ENCODE measurements at places on chromosomes 4 and X. TPM values are rescaled to one million over a fixed set of nuclear protein-coding genes. Genes with fewer than 3 reads are reported as not detected.

DNA sequence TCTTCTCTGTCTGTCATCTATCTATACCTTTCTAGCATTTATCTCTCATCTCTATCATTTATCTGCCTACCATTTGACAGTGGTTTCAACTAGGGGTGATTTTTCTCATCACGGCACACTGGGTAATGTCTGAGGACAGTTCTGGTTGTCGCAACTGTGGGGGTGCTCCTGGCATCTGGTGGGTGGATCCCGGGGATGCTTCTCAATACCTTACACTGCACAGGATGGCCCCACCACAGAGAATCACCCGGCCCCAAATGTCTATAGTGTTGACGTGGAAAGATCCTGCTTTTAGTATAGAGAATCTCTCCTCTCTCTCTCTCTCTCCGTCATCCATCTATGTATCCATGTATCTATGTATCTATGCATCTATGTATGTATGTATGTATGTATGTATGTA lies 7.2 kb downstream of the P2RY8 start:
- DNase-seq = no peak

DNA sequence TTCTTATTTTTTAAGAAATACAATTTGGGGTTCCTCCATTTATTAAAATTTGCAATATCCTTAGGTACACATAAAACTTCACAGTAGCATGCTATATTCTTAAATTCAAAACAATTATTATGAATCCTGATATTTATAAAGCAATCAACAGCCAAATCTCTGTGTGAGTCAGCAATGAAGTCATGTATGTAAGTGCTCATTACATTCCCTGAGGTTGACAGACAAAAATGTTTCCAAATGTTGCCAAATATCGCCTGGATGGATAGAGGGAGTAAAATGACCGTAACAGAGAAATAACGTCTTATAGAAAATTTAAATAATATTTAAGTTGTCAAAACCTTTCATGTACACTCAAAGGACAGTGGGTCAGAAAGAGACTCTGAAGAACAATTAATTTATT lies 220.0 kb downstream of the PCDH18 start:
- DNase-seq = no peak

- DNase-seq = no peak
Observed at GRCh38 chr4:104210420-104210819, 284.3 kb downstream of the CXXC4 start.

DNA sequence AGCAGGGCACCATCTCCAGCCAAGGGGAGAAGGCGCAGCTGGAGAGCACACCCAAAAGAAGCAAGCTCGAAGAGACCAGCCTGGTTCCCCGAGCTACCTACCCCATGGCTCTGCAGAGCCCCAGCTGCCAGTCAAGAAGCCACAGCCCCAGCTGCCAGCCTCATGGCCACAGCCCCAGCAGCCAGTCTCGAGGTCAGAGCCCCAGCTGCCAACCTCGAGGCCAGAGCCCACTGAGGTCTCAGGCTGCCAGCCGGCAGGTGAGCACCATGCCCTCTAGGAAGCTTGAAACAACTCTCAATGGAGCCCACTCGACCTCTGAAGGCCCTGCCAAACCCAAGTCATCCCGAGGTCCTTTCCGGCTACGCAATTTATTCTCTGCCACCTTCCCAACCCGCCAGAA lies 27.0 kb upstream of the PRPS1 start:
- no peak for DNase-seq

DNA sequence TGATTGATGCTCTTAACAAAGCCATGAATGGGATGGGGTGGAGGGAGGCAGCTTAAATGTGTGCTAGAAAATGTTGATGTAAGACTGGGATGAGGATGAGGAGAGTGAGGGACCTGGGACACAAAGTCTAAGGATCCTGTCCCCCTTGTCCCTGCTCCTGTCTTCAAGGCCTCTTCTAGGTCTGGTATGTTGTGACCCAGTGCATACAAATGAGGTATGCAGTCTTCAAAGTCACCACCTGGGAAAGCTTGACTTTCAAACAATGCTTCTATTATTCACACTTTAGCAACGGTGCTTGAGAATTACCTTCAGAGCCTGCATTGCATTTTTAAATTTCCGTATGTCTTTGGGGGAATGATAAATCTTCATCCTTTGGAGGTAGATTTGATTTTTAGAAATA lies 88.4 kb upstream of the SLC34A2 start:
- DNase-seq = no peak

DNA sequence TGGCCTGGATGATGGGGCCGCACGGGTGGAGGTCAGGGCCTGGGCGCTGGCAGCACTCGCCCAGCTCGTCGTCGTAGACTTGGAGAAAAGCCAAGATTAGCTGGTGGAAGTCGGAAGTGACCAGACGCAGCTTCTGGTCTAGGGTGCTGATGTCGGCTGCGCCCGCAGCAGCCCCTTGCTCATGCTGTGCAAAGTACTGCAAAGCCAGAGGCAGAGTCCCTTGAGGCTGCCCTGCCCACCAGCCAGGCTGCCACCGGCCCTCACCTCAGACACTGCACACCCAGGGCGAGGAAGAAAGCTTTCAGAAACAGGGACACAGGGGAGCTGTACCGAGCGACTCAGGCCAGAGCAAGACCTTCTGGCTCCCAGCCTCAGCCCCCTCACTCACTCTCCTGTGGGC lies 9.7 kb upstream of the TREX2 start:
- no peak for DNase-seq

- no peak for DNase-seq
Observed at GRCh38 chrX:120604361-120604782, 471 bp downstream of the MCTS1 start.

- DNase-seq = no peak
Observed at GRCh38 chrX:49106296-49106695, 17.2 kb downstream of the GPKOW start.

DNA sequence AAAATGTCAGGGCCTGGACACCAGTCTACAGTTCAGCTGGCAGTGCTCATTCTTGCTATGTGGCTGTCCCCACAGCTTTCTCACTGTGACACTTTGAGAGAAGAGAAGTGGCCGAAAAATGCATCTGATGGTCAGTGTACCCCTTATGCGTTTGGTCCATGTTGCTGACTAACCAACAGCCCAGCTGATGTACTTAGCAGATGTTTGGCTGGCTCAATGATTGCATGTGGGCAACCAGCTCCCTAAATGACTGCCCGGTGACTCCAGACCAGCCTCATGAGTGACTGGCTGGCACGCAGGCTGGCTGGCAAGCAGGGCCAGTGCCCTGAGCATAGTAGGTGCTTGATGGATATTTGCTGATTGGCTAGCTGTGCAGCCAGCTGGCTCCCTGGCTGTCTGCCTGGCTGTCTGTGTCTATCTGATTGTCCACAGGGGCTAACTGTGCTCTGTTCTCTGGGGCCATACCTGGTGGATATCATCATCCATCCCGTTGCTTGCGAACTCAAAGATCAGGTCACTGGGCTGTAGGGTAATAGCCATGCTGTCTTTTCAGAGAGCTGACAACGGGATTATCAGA lies 29.4 kb downstream of the ELF4 start:
- no peak for DNase-seq

- DNase-seq = no peak
Observed at GRCh38 chrX:66163447-66163846, 600 bp upstream of the HEPH start.

DNA sequence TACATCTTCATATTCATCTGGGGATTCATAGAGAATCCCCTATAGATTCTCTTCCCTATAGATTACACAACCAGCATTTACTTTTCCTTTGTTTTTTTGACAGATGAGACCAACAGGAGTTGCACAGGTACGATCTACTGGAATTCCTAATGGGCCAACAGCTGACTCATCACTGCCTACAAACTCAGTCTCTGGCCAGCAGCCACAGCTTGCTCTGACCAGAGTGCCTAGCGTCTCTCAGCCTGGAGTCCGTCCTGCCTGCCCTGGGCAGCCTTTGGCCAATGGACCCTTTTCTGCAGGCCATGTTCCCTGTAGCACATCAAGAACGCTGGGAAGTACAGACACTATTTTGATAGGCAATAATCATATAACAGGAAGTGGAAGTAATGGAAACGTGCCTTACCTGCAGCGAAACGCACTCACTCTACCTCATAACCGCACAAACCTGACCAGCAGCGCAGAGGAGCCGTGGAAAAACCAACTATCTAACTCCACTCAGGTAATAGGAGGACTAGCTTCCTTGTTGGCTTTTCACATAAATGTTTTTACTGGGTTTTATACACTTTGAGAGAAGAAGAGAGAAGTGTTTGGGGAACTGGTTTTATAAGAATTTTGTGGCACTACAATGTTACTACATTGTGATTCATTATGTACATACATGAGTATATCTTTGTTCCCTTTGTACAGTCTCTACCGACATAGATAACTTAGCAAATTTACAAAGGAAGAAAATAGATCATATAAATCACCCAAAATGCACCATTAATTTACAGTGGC lies 137.2 kb downstream of the DIPK2B start:
- DNase-seq = no peak

DNA sequence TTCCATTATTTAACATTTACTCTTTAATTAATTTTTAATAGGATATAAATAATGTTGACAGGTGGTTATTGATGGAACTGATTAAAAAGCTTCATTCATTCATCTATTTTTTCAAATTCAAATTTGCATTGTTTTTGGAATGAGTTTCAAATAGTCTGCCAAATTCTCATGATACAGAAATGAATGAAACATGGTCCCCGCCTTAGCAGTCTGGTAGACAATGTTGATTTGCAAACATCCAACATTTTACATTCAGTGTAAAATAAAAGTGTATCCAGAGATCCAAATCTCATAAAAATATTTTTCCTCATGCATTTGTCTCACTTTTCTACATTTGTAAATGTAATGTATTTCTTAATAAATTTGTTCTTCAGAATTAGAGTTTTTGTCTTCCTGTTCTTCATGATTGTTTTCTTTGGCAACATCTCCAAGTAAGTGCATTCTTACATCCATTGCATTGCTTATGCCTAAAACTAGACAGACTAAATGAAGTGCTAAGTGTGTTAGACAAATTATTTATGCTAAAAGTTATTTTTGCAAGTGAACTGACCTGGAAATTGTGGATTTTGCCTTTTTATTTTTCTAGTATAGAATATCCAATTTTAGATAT lies 142.3 kb downstream of the PCDH18 start:
- DNase-seq = no peak

GRCh38 chr4:10655968-10656367 lies 28.6 kb downstream of the CLNK start:
- DNase-seq = no peak

GRCh38 chr4:47534772-47535171 lies 49.7 kb downstream of the ATP10D start:
- DNase-seq = no peak

DNA sequence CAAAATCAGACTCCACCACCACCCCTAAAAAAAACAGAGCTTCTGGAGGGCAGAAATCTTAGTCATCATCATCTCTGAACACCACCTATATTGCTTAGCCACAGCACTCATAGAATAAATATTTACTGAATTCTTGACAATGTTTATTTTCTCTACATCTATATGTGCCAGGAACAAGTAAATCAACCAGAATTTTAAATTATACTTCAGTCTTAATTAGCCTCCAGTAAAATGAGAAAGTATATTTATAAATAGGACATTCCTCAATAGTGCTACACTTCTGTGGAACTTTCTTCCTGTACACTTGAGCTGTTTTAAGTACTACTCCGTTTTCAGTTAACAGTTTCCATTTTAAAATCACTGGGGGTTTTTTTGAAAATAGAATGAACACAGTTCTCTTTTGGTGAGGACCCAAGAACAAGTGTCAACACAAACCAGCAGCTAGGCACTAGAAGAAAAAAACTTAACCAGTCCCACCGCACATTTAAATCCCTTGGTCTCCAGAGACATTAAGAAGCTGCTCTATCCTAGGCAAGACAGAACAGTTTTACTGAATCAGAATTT lies 25.5 kb downstream of the SMIM14 start:
- no peak for DNase-seq

DNA sequence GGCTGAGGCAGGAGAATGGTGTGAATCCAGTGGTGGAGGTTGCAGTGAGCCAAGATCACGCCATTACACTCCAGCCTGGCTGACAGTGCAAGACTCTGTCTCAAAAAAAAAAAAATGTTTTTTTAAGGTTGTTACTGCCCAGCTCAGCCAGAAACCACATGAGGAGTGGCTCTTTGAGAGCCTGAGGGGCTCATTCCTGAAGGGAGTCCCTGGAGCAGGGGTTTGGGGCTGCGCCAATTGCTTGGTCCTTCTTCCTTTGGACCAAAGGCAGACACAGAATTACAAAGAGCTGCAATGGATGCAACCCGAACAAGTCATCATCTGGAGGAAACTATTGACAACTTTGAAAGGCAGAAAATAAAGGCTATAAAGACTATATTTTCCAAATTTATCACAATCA lies 60.6 kb upstream of the WWC2 start:
- no peak for DNase-seq

GRCh38 chr4:129905256-129905655 lies 809.3 kb downstream of the C4orf33 start:
- no peak for DNase-seq

GRCh38 chr4:68416591-68416990 lies 30.7 kb upstream of the TMPRSS11E start:
- no peak for DNase-seq

- DNase-seq = no peak
Observed at GRCh38 chr4:48570646-48571220, 80.7 kb downstream of the ZAR1 start.

DNA sequence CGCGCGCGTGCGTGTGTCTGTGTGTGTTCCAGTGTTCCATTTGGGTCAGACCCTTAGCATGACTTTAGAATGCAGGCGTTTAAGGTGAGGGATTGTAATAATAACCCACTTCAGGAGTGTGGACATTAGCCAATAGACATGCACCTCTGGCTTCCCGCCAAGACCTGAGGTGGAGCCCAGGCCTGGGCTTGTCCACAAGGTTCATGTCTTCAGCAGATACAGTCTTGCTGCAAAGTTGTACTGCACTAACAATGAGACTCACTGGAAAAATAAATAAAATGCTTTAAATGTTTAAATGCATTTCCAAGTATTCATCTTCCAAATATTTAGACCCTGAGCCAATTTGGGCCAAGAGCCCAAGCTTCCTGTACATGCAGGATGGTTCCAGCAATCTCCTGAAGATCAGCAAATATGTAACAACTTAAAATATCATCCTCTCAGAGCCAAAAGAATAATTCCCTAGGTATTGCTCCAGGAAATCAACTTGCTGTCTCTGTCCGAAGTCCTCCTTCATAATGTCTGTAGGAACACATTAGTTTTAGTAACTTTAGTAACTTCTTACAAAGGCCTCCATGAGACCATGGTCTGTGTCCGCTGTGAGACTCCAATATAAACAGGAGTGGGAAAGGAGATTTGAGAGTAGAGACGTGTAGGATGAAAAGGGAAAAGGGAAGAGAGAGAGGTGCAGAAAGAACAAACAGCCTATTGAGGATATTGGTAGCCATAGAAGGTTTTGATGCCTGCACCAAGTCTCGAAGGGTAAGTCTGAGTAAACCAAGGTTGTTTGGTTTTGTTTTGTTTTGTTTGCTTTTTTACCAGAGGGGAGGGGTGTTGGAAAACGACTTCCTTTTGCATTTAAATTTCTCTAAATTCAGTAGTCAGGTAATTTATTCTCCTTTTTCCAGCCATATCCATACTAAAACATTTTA lies 98.5 kb upstream of the KLF3 start:
- DNase-seq = no peak

The GYPE gene
- 0.24 TPM for total RNA-seq

The FAT1 gene
- 55.2 TPM for total RNA-seq

The GPR119 gene
- not detected for total RNA-seq

The EPHA5 gene
- total RNA-seq = 0.11 TPM

The RHOXF2B gene
- total RNA-seq = not detected

The NCAPG gene
- 1.2 TPM for total RNA-seq

The RIBC1 gene
- 0.62 TPM for total RNA-seq

The GC gene
- total RNA-seq = not detected

The RBM47 gene
- 4.7 TPM for total RNA-seq

The HELT gene
- total RNA-seq = not detected

The GAGE12H gene
- total RNA-seq = not detected

All from Right ventricle myocardium inferior (tissue), 1 donor.